B cell (primary cell): ENCODE measurements at places on chromosomes 6 and 20.

GRCh38 chr6:15663130-15663871 lies 473 bp upstream of the DTNBP1 start:
- no peak for DNase-seq

DNA sequence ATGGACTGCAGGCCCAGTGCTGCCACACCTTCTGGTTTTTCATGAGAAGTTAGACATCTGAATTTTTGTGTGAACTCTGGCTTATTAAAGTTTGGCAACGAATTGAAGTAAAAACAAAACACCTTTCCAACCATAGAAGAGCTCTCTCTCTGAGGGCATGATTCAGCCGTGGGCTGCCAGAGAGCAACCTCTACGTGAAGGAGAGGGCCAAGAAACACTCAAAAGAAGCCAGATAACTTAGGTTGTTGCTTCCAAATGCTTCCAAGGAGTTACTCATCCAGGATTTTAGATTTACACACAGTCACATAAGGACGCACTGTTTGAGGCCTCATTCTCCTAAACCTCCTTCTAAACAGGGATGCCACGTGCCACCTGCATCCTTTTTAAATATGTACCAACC lies 65.5 kb downstream of the NRN1 start:
- DNase-seq, result no peak

GRCh38 chr6:82878812-82879211 lies 186.8 kb downstream of the UBE3D start:
- DNase-seq, result no peak

GRCh38 chr20:24696396-24696795 lies 227.0 kb downstream of the SYNDIG1 start:
- DNase-seq, result no peak

DNA sequence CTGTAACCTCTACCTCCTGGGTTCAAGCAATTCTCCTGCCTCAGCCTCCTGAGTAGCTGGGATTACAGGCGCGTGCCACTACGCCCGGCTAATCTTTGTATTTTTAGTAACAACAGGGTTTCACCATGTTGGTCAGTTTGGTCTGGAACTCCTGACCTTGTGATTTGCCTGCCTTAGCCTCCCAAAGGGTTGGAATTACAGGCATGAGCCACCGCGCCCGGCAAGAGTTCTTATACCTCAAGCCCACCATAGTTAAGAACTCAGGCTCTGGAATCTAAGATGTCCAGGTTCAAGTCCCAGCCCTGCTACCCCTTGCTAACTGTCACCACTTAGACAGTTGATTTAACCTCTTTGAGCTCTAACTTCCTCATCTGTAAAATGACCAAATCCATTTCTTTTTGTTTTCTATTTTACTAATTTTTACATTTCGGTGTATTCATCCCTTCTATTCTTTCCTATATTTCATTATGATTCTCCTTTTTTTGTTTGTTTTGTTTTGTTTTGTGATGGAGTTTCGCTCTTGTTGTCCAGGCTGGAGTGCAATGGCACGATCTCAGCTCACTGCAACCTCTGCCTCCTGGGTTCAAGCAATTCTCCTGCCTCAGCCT lies 104.8 kb upstream of the ZNF217 start:
- DNase-seq, result no peak

DNA sequence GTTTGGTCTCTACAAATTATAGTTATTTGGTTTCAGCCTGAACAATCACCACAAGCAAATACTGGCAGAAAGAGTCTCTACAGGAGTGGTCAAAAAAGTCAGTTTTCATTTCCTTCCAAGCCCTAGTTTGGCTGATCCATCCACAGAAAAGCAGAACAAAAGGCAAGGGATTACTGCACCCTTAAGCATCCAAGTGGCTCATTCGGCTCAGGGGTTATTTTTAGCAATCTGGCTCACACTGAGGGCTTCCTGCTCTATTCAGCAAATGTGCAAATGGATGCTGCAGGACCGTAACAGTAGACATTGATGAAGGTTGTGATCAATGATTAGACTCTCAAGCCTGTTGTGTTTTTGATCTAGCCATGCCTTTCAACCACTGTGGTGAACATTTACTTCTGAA lies 62.2 kb upstream of the FABP7 start:
- no peak for DNase-seq

DNA sequence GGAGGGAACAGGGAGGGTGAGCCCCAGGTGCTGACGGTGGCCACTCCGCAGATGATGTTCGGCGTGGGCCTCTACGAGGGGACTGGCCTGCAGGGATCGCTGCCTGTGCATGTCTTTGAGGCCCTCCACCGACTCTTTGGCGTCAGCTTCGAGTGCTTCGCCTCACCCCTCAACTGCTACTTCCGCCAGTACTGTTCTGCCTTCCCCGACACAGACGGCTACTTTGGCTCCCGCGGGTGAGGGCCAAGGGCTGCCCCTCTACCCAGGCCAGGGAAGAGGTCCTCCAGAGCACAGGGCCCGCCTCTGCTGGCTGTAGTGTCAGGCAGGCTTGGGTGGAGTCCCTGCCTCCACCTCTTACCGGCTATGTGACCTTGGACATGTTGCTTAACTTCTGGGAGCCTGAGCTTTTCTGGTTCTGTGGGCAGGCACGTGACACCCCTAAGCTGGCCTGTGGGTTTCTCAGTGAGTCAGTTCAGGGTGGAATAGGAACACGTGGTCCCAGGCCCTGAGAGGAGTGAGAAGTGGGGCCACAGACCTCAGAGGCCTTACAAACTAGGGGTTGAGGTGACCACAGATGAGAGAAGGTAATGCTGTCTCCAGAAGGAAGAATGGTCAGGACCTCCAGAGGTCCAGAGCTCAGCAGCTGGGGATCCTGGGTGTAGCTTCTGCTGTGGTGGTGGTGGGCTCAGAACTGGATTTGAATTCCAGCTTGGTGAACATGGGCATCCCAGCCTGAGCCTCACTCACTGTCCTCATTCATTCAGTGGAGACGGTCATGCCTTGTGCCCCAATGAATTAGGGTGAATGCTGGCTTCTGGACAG lies 11.9 kb downstream of the PCIF1 start:
- DNase-seq, result peak; percentile 25

DNA sequence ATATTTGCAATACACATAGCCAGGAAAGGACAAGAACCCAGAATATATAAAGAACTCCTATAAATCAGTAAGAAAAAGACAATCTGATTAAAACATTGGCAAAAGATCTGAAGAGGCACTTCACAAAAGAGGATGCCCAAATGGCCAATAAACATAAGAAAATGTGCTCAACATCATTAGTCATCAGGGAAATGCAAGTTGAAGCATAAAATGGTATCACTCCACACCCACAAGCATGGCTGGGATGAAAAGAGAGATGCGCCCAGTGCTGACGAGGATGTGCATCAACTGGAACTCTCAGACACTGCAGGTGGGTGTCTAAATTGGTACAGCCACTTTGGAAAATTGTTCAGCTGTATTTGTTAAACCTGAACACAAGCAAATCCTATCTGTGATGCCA lies 42.4 kb upstream of the MLN start:
- no peak for DNase-seq
